ENCODE measurements at places on chromosomes 2 and 18. TPM values are rescaled to one million over a fixed set of nuclear protein-coding genes. Genes with fewer than 3 reads are reported as not detected.

Gene CFAP53
- 3.8 TPM for polyA plus RNA-seq

Gene NRBP1
- polyA plus RNA-seq: 135 TPM

Gene MDH1B
- 14.6 TPM for polyA plus RNA-seq

Gene STK17B
- 9.1 TPM for polyA plus RNA-seq

Gene LYG2
- 0.33 TPM for polyA plus RNA-seq

Gene FKBP7
- 114 TPM for polyA plus RNA-seq

Gene GAL3ST2
- polyA plus RNA-seq: 0.40 TPM

Gene C2orf66
- 0.39 TPM for polyA plus RNA-seq

Gene PLGLB1
- 7.1 TPM for polyA plus RNA-seq

Gene STRN
- polyA plus RNA-seq: 26.7 TPM

Gene ASB18
- 0.09 TPM for polyA plus RNA-seq

- no peak for DNase-seq
Measured at GRCh38 chr2:9356261-9356660, 67.1 kb downstream of the ITGB1BP1 start.

DNA sequence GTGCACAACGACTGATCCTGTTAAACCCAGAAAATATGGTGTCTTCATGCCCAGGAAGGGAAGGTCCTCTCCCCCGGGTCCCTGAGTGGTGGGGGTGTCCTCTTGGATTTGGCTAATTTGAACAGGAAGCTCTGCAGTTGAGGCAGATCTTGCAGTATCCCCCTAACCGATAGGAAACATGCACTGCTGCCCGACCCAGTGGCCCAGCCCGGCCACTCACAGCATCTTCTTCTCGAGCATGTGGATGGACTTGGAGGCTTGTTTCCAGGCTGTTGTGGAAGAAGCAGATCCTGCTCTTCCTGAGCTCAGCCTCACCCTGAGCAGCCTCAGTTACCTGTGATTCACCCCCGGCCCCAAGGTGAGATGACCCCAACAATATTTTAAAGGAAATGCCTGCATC is 46.4 kb upstream of the ASB1 start:
- no peak for DNase-seq

DNA sequence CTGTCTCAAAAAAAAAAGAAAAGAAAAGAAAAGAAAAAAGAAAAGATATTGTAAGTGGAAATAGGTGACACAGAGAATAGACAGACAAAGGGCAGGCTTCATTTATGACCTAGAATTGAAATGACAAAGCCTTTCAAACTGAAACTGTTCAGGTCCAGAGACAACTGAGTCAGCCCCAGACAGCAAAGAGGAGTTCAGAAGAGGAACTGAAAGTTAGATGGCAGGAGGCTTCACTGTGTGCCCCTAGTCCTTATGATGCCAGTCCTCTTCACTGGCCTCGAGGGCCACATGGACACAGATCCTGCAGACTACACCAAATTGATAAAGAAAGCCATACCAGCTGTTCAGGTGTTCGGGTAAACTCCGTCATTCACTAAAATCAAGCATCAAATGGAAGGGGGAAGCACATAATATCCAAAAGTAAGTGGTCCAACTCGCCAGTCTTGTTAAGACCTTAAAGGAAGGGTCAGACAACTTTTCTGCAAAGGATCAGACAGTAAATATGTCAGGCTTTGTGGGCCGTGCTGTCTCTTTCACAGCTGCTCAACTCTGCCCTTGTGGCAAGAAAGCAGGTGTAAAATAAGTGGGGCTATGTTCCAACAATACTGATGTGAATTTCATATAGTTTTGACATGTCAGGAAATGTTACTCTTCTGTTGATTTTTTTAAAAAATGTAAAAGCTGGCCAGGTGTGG is 231.9 kb upstream of the MGAT5 start:
- no peak for DNase-seq

- no peak for DNase-seq
Measured at GRCh38 chr2:10864861-10865636, 46.7 kb upstream of the KCNF1 start.

DNA sequence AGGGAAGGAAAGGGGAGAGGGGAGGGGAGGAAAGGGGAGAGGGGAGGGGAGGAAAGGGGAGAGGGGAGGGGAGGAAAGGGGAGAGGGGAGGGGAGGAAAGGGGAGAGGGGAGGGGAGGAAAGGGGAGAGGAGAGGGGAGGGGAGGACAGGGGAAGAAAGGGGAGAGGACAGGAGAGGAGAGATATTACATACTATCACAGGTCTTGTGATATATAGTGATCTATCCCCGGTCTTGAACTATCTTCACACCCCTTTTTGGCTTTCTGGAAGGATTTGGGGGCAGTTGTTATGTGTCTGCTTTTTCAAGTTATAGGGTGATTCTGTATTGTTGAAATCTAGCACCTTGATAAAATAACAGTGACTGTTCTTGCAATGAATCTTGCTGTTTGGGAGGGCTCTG is 92.1 kb upstream of the ID2 start:
- no peak for DNase-seq

GRCh38 chr18:7647500-7647899 is 80.4 kb downstream of the PTPRM start:
- DNase-seq: no peak

DNA sequence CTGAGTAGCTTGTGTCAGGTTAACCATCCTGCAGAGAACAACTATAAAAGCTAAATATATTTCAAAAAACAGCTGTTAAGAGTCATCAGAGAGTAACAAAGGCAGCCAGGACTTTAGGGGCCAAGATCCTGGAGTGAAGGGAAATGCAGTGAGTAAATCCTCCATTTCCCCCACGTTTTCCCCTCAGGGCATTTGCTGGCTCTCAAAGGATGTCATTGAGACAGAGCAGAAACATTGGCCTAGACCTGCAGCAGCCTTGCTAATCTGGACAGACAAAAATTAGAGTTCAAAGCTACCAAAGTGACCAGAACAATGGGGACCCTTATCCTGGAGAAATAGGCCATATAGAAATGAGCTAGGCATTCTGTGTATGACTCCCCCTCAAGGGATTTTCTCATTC is 21.1 kb upstream of the KLHL29 start:
- DNase-seq: no peak

DNA sequence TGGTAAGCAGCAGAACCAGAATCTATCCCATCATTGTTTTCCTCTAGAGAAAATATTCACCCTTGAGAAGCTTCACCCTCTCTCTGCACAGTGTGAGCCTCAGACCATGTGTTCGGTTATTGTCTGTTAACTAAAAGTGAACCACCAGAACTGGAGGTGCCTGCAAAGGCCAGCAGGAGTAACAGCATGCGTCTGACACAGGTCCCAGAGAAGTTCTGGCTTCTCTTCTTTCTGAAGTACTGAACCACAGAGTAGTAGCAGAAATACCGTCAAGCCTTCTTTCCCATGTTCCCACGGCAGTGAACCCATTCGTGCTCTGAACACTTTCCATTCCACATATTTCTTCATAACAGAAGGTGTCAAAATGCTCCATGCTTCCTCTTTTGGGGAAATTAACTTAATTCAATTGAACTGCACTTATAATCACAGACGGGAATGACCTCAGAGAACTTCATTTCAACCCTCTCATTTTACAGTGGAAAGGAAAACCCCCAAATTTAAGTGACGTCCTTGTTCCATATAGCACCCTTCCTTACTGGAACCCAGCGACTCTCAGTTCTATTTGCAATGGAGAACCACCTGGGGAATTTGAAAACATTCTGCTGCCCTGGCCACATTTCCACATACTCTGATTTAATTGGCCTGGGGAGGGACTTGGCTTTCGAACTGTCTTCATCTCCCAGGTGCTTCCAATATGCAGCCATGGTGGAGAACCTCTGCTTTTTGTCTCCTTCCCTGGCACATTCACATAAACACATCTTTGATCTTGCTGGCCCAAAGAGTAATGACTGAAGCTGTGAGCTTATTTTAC is 519.1 kb downstream of the RNF144A start:
- no peak for DNase-seq

DNA sequence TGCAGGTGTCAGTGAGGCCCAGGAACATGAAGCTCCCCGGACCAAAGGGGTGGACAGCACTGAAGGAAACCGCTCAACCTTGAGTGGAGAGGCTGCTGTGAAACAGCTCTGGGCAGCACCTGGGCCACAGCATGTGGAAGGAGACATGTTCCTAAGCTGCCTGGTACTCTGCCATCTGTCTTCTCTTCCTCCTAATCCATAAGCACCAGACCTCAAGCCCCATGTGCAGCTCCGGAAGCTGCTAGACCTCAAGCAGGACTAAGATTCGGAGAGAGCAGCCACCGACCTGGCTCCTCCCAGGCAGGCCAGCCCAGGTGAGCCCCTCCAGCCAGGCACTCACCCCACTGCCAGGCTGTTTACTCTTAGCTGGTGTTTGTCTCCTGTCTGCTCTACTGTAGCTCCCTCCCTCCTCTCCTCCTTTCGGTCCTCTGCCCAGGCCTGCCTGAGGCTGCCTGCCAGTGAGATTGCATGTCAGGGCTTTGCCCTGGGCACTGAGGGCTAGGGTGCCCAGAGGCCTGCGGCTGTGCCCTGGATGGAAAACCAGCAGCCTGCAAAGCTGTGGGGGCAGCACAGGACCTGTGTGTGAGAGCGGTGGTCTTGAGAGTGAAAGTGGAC is 53.7 kb downstream of the BCL11A start:
- DNase-seq: no peak

GRCh38 chr2:453132-453531 is 165.2 kb upstream of the ALKAL2 start:
- no peak for DNase-seq

GRCh38 chr2:218722876-218723785 is 12.5 kb downstream of the TTLL4 start:
- no peak for DNase-seq

DNA sequence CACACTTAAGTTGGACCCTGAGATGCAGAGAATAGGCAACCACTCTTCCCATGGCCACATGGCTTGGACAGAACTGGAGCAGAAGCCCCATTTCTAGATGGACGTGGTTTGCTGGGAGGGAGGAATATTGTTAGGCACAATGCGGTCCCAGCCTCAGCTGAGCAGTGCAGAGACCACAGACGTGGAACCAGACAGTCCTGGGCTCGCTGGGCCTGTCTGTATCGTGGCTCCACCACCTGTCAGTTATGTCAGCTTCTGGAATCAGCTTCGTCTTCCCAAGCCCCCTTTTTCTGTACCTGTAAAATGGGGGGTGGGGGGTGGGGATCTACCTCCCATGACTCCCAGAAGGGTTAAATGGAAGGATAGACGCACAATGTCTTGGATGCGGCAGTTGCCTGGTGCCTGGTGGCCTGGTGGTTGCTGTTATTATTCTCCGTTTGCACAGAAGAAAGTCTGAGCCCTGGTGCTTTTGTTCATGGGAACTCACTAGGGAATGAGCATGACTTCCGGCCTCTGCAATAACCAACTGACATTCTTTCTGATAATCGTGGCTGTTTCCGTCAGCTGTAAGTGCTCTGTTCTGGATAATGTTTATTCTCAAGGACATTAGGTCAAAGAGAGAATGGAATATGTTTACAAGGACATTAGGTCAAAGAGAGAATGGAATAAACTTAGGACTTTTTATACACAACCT is 31.4 kb downstream of the COLEC11 start:
- DNase-seq: no peak

DNA sequence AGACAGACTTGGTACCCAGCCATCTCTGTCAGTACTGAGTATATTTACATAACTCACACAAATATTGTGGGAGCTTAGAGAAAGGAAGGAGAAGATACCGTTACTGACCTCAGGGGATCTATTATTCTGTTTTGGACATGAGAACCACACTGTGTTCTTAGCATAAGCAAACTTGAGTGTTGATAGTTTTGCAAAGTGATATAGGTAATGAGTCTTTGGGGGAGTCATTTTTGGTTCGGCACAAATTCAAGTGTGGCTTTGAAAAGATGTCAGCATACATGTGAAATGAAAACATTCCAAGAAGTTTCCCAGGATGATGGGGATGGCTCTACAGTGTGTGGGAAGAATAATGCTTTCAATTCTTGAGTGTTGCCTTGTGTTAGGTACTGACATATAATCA is 24.1 kb downstream of the SMARCAL1 start:
- no peak for DNase-seq

GRCh38 chr18:65487569-65487968 is 263.2 kb upstream of the CDH7 start:
- no peak for DNase-seq

GRCh38 chr2:140698636-140699035 is 1432.2 kb downstream of the LRP1B start:
- DNase-seq: no peak

DNA sequence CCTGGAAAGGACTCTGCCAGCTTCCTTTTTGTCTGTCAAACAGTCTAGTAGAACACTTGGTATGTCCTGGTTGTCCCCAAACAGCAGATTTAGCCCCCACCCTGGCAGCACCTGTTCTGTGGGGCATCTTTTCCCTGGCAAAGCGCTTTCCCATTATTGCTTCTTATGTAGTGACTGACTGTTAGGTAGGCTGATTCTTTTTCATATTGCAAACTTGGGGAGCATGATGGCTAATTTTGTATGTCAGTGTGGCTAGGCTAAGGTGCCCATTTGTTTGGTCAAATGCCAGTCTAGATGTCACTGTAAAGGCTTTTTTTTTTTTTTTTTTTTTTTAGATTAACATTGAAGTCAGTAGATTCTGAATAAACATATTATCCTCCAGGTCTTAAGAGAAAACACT is 140.2 kb downstream of the MYCN start:
- DNase-seq: no peak

All from left renal pelvis (tissue), 4 donors.